Adrenal gland (tissue), 19 donors: ENCODE measurements at places on chromosomes 2 and 18. TPM values are rescaled to one million over a fixed set of nuclear protein-coding genes. Genes with fewer than 3 reads are reported as not detected.

DNA sequence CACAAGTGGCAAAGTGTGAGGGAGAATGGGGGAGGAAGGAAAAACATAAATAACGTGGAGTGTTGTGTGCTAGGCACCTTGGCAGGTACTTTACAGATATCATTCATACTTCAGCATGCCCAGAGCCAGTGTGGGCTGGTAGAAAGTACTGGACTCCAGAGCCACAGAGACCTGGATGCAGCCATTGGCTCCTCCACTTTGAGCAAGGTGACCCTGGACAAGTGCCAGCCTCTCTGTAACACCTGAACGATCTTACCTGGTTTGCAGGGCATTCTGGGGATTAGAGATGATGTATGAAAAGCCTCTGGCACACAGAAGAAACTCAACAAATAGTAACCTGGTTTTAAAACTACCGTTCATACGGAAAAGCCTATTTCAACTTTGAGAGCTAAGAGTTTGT, 6.3 kb downstream of the LOXHD1 start:
- H3K4me1 ChIP-seq = no peaks in the 10 kb centered on the region
- H3K36me3 ChIP-seq = no peaks in the 10 kb centered on the region
- DNase-seq = no peak
- H3K27ac ChIP-seq = no peak overlapping the region
- H3K4me3 ChIP-seq = no peak overlapping the region

GRCh38 chr2:218387369-218388194, 5.5 kb downstream of the SLC11A1 start:
- no peak for DNase-seq
- no peak overlapping the region for H3K4me3 ChIP-seq
- no peaks in the 10 kb centered on the region for H3K27me3 ChIP-seq
- H3K27ac ChIP-seq = no peak overlapping the region
- peaks cover 7% of the 10 kb centered on the region for H3K4me1 ChIP-seq
- H3K36me3 ChIP-seq = no peaks in the 10 kb centered on the region

DNA sequence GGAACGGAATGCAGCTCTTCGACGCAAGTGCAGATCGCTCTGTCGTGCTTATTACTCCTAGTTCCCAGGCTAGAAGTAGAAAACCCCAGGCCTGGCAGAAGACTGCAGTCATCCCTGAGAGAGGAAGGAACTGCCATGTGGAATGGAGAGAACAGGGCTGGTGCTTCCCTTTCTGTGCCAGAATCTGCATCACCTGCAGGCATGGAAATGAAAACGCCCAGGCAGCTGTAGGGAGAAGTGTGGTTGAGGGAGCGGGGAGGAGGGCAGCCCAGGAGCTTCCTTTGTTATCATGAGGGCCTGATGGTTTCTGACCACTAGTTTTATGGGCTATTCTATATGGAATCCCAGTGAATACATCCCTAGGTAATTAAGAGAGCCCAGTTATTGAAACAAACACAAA, 79.4 kb upstream of the SMIM21 start:
- no peaks in the 10 kb centered on the region for H3K36me3 ChIP-seq
- no peak for DNase-seq
- no peaks in the 10 kb centered on the region for H3K27me3 ChIP-seq

DNA sequence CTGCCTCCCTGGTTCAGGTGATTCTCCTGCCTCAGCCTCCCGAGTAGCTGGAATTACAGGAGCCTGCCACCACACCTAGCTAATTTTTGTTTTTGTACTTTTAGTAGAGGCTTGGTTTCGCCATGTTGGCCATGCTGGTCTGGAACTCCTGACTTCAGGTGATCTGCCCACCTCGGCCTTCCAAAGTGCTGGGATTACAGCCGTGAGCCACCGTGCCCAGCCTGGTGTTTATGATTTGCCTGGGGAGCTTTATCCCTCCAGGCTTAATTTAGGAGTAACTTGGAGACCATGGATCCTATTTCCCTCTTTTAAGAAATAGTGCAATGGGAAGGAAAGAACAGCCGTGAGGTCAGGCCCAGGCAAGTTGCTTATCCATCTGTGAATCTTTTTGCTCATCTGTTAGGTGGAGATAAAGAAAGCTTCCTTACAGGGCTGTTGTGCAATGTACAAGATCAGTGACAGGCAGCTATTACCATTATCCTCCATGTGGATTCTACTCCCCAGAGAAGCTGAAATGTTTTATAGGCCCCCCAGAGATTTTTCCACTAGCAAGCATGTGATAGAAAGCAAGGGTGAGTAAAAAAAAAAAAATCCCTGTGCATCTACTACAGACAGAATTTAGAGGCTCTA, 104.9 kb upstream of the MGAT5 start:
- no peak overlapping the region for H3K27ac ChIP-seq
- H3K27me3 ChIP-seq = no peaks in the 10 kb centered on the region
- no peak for DNase-seq
- peaks cover 15% of the 10 kb centered on the region for H3K4me1 ChIP-seq
- no peaks in the 10 kb centered on the region for H3K36me3 ChIP-seq

DNA sequence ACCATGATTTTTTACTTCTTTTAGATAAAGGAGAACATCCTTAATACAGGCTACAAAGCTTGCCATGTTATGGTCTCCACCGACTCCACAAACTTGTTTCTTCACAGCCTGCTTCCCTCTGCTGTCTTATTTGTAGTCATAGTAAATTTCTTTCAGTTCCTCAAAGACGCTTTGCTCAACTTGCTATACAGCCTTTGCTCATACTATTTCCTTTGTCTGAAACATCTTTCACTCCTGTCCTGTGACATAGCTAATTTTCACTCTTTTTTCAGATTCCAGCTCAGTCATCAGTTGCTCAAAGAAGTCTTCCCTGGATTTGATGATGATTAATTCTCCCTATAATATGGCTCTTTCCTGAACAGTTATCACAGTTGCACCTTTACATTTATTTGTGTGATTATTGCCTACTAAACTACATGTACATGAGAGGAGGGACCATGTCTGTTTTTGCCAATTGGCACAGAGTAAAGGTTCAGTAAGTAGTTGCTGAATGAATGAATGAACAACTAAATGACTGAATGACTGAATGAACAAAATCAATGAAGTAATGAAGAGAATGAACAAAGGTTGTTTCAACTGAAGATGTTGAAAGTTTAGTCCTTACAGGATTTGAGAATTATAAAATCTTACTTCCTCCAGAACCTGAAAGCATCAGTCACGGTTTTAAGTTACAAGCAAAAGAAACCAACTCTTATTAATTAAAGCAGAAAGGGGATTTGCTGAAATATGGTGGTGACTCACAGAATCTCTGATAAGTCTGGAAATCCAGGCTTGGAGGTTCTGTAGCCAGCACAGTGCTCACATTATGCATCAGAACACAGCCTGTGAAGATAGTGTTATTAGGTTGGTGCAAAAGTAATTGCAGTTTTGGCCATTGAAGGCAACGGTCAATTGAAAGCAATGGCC, 186.4 kb upstream of the FAM98A start:
- H3K36me3 ChIP-seq = no peaks in the 10 kb centered on the region
- H3K27me3 ChIP-seq = no peaks in the 10 kb centered on the region
- no peak for DNase-seq
- no peak overlapping the region for H3K27ac ChIP-seq
- H3K4me1 ChIP-seq = no peaks in the 10 kb centered on the region

Gene ERFE
- total RNA-seq = not detected

Gene PLA2R1
- total RNA-seq = 8.7 TPM

DNA sequence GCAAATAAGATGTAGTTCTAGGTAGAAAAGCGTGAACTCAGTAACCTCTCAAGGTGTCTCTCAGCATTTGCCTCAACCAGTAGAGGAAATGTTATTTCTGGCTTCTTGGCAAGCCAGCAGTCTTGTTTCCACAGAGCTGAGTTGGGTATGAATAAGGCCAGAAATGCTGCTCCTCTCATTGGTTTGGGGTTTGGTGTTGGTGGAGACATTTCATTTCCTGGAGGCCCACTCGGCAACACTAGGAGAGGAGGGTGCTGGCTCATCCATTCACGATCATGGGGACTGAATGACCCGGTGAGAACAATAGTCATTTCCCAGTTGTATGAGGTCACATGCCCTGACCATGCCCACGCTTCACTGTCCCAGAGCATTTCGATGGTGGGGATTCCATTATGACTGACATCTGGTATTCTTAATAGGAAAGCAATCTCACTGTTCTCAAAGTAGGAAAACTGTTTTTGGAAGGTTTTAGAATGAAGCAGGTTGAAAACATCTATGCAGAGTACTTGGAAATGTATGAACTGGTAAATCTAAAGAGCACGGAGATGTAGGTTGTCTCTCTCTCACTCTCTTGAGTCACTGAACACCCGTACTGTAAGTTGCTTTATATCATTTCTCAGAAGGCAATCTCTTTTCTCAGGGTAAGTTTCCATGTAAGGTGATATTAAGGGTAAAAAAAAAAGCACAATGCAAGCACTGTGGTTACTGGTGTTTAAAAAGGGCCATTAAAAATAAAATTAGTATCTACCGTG, 37.1 kb upstream of the CTLA4 start:
- H3K36me3 ChIP-seq = no peaks in the 10 kb centered on the region
- no peaks in the 10 kb centered on the region for H3K27me3 ChIP-seq
- no peaks in the 10 kb centered on the region for H3K4me1 ChIP-seq
- DNase-seq = no peak
- no peak overlapping the region for H3K4me3 ChIP-seq
- no peak overlapping the region for H3K27ac ChIP-seq

DNA sequence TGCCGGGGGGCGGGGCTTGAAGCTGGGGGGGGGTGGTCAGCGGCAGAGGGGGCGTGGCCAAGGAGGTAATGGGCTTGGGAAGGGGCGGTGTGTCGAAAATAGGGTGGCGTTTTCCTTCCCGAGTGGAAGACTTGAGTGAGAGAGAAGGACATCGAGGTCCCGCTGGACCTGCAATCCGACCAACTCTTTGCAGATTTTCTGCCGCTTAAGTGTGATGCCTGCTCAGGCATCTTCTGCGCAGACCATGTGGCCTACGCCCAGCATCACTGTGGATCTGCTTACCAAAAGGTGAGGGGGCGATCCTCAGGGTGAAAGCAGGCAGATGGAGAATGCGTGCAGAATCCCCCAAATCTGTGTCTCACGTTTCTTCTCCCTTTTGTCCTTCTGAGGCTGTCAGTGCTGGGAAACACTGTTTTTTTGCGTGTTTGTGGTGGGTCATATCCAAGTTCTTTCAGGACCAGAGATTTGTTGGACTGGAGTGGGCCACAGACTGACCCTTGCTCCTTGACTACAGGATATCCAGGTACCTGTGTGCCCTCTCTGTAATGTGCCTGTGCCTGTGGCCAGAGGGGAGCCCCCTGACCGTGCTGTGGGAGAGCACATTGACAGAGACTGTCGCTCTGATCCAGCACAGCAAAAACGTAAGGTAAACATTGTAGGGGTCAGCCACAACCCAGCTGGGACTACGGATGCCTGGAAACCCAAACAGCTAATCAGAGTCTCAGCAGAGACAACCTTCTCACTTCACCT, 727 bp downstream of the ZFAND2B start:
- DNase-seq = no peak
- H3K27ac ChIP-seq = peak overlapping the region; percentile 97
- H3K27me3 ChIP-seq = no peaks in the 10 kb centered on the region
- H3K4me1 ChIP-seq = peaks cover 14% of the 10 kb centered on the region
- peaks cover 33% of the 10 kb centered on the region for H3K36me3 ChIP-seq

GRCh38 chr18:78995740-78996395, 16.2 kb downstream of the SALL3 start:
- H3K4me3 ChIP-seq = no peak overlapping the region
- no peak for DNase-seq
- no peaks in the 10 kb centered on the region for H3K27me3 ChIP-seq

Gene LONRF2
- total RNA-seq = 110 TPM

Gene MBD1
- 90.2 TPM for total RNA-seq

- no peak overlapping the region for H3K27ac ChIP-seq
- H3K4me3 ChIP-seq = no peak overlapping the region
- no peak for DNase-seq
- H3K36me3 ChIP-seq = no peaks in the 10 kb centered on the region
- H3K27me3 ChIP-seq = no peaks in the 10 kb centered on the region
Observed at GRCh38 chr2:137521653-137522619, 442.3 kb upstream of the HNMT start.

- H3K27me3 ChIP-seq = no peaks in the 10 kb centered on the region
- H3K27ac ChIP-seq = no peak overlapping the region
- no peak overlapping the region for H3K4me3 ChIP-seq
Observed at GRCh38 chr2:216533609-216534008, 35.0 kb downstream of the RPL37A start.

Gene ALPP
- total RNA-seq = not detected

- H3K27ac ChIP-seq = no peak overlapping the region
- no peaks in the 10 kb centered on the region for H3K36me3 ChIP-seq
- DNase-seq = no peak
- no peaks in the 10 kb centered on the region for H3K4me1 ChIP-seq
- no peak overlapping the region for H3K4me3 ChIP-seq
Observed at GRCh38 chr18:79554321-79554720, 125.3 kb upstream of the CTDP1 start.

DNA sequence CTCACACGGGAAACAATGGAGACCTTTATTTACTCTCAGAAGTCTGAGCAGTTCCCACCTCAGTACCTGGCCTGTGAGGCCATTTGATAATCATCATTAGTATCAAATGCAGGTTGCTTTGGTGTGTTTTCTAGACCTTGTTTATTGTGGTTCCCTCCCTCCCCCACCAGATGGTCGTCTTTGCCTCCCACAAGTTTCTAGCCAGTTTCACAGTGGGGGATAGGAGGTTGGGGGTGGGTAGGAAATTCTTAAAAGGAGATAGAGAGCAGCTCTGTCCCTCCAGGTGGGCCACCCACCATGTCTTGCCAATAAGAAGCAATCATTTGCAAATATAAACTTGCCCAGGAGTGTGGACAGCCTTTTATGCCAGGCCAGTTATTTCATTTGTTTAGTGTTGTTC, 31.3 kb downstream of the SETBP1 start:
- DNase-seq = no peak
- peaks cover 19% of the 10 kb centered on the region for H3K4me1 ChIP-seq
- H3K27ac ChIP-seq = no peak overlapping the region
- H3K27me3 ChIP-seq = no peaks in the 10 kb centered on the region

DNA sequence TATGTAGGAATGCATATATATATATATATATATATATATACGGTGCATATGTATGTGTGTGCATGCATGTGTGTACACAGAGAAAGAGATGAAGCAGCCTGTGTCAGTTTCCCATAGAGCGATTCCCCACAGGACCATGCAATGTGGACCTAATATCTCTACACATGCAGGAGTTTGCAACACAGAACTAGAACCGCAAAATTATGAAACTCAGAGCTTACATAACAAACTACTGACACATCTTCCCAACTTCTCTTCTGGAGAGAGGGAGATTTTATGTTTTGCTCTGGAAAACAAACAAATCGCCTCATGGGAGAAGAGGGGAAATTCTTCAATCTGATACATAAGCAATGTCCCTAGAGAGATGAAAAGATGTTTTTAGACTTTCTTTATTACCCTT, 377.2 kb downstream of the LRATD1 start:
- no peaks in the 10 kb centered on the region for H3K36me3 ChIP-seq
- no peaks in the 10 kb centered on the region for H3K27me3 ChIP-seq
- H3K4me1 ChIP-seq = no peaks in the 10 kb centered on the region
- DNase-seq = no peak
- H3K27ac ChIP-seq = no peak overlapping the region
- H3K4me3 ChIP-seq = no peak overlapping the region

Gene MRO
- total RNA-seq = 4.0 TPM

Gene SMCHD1
- 23.4 TPM for total RNA-seq

- no peak overlapping the region for H3K27ac ChIP-seq
- no peak for DNase-seq
- no peak overlapping the region for H3K4me3 ChIP-seq
- no peaks in the 10 kb centered on the region for H3K27me3 ChIP-seq
- no peaks in the 10 kb centered on the region for H3K4me1 ChIP-seq
- H3K36me3 ChIP-seq = no peaks in the 10 kb centered on the region
Observed at GRCh38 chr2:45533771-45534170, 77.3 kb downstream of the SRBD1 start.
